Fibroblast of skin of back (primary cell): ENCODE measurements at places on chromosomes 13 and 19.

- no peak for DNase-seq
Measured at GRCh38 chr19:42360787-42361544, 29.1 kb downstream of the CNFN start.

GRCh38 chr13:59364641-59365085 lies 799.1 kb downstream of the DIAPH3 start:
- no peak for DNase-seq

DNA sequence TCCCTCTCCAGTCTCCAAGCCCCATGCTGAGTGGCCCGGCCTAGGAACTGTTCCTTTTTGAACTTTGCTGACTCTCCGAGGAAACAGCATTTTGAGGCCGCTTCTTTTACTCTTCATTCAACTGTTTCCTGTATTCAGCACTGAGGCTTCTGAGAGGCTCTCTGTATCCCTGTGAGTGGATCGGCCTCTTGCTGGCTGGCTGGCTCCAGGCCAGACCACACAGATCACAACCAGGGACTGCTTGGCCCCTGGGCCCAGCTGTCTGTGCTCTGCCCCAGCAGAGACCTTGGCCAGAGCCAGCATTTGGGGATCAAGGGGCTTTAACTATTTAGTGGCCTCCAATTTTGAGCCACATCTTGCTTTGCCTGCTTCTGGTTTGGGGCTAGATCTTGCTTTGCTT lies 75.6 kb upstream of the KL start:
- DNase-seq = peak; percentile 49

GRCh38 chr19:37876032-37876431 lies 30.4 kb downstream of the WDR87 start:
- no peak for DNase-seq

- DNase-seq = no peak
Measured at GRCh38 chr13:24858953-24859352, 95.0 kb downstream of the RNF17 start.

DNA sequence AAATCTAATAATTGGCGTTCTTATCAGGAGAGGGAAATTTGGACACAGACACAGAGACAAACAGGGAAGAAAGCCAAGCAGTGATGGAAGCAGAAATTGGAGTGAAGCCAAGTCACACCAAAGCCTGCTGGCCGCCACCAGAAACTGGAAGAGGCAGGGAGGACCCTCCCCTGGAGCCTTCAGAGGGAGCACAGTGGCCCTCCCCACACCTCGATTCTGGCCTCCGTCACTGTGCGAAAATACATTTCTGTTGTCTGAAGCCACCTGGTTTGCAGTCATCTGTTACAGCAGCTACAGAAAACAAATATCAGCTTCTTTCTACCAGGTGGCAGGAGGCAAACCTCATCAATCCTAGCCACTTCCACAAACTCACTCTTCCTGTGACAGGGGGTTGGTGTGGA lies 8.3 kb upstream of the TLE6 start:
- DNase-seq = no peak

GRCh38 chr19:33260628-33261418 lies 35.2 kb upstream of the SLC7A10 start:
- no peak for DNase-seq

- DNase-seq = no peak
Measured at GRCh38 chr13:104798486-104798885, 1732.3 kb upstream of the SLC10A2 start.

- DNase-seq = peak; percentile 50
Measured at GRCh38 chr19:13830741-13831536, 35.7 kb downstream of the ZSWIM4 start.

DNA sequence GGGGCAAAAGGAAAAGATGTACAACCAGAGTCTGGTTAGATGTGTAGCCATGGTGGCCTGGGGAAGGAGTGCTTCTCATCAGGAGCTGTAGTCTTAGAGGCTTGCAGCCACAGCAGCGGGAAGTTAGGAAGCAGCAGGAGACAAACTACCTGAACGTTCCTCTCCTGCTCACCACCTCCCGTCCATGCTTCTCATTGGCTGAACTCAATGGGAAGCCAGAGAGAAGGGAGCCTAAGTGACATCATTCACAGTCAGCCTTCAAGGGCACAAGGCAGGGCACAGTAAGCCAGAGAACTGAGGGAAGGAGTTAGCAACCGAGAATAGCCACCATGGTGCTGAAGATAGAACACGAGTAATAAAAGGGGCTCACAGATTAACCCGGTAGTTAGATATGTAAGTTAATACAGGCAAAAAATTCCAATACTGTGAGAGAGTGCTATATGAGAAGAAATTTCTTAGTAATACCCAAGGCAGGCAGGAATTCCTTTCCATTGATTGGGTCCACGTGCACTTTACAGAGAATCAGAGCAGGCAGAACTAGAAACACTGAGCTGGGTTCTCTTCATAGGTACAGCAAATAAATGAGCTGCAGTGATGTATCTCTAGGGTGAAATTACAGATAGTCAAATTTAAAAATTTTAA lies 391.5 kb upstream of the DACH1 start:
- DNase-seq = peak; percentile 12

- DNase-seq = no peak
Measured at GRCh38 chr19:17646441-17646840, 41.7 kb downstream of the UNC13A start.

DNA sequence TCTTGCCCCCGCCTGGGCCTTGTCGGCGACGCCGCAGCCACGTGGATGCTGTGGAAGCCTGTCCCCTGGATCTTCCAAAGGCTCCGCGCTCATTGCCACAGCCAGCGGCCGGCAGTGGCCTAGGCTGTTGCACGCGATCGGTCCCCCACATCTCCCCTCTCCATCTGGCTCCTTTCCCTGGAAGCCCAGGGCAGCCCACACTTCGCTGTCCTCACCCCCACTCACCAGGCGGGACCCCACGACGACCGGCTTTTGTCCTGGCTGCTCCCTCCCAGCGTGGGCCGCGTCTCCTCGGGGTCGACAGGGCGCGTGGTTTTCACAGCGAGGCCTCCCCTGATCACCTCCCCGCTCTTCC lies 605 bp upstream of the TEX30 start:
- no peak for DNase-seq

- no peak for DNase-seq
Measured at GRCh38 chr19:972281-972680, 11.9 kb upstream of the WDR18 start.

- peak; percentile 28 for DNase-seq
Measured at GRCh38 chr13:48210178-48210577, 22.8 kb upstream of the ITM2B start.

- DNase-seq = peak; percentile 85
Measured at GRCh38 chr13:110634558-110634957, 19.2 kb downstream of the NAXD start.

GRCh38 chr19:44598880-44599279 lies 14.5 kb upstream of the IGSF23 start:
- DNase-seq = no peak
